ENCODE measurements at places on chromosomes 1 and 21. TPM values are rescaled to one million over a fixed set of nuclear protein-coding genes. Genes with fewer than 3 reads are reported as not detected.
A peak's percentile ranks its signal among the peaks of the same experiment; 100 is the strongest.

DNA sequence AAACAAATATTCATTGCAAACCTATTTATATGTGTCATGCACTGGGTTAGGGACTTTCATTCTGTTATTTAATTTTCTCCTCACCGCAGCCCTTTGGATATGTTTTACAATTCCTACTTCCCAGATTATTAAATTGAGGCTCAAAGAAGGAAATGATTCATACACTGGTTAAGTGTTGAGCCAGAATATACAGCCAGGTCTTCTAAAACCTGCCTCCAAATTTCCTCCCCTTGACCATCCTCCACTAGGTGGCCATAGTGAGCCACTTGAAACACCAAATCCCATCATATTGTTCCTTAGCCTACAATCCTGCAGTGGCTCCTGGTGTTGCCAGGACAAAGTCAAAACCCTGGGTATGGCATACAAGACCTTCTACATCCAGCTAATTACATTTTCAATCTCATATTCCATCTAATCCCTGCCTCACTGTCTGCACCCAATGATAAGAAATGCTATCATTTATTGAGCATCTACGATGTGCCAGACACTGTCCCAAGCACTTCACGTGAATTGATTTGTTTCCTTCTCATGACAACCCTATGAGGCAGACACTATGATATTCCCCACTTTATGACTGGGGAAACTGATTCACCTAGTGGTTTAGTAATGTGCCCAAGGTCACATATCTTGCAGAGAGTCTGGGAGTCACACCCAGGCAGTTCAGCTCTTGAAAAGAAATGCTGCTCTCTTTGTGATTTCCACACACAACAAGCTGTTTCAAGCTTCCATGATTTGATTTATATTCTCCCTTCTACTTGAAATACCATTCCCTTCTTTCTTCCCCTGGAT is 23.6 kb upstream of the KIRREL1 start:
- H3K4me3 ChIP-seq, result peak overlapping the region; percentile 55
- H3K27ac ChIP-seq, result peak overlapping the region; percentile 49
- no peaks in the 10 kb centered on the region for H3K27me3 ChIP-seq
- H3K4me1 ChIP-seq, result peaks cover 28% of the 10 kb centered on the region
- peak; percentile 95 for DNase-seq

GRCh38 chr1:84253891-84254290 is 47.6 kb upstream of the SAMD13 start:
- H3K27me3 ChIP-seq, result no peaks in the 10 kb centered on the region
- no peak overlapping the region for H3K4me3 ChIP-seq
- peaks cover 12% of the 10 kb centered on the region for H3K4me1 ChIP-seq
- peak; percentile 93 for DNase-seq
- H3K27ac ChIP-seq, result peak overlapping the region; percentile 46
- H3K36me3 ChIP-seq, result no peaks in the 10 kb centered on the region

- H3K4me3 ChIP-seq, result no peak overlapping the region
- peaks cover 5% of the 10 kb centered on the region for H3K36me3 ChIP-seq
- H3K27me3 ChIP-seq, result peaks cover 23% of the 10 kb centered on the region
- no peaks in the 10 kb centered on the region for H3K4me1 ChIP-seq
- no peak overlapping the region for H3K27ac ChIP-seq
These were observed 10.8 kb downstream of the ABCA4 start for GRCh38 chr1:94110021-94110761.

DNA sequence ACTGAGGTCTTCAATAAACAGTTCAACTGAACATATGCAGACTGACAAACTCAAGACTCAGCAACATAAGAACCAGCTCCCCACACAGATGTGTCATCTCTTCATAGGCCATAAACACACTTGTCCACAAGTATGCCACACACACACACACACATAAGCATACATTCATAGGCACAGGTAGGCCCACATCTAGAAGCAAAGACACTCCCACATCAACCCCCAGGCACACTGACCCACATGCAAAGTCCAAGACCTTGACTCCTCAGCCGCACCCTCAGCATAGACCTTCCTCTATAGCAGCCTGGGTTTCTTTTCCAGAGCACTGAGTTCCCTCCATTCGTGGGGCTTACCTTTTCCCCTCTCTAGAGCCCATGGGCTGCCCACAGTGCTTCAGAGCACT is 1.4 kb downstream of the LAD1 start:
- peak overlapping the region; percentile 1 for H3K27ac ChIP-seq
- H3K27me3 ChIP-seq, result no peaks in the 10 kb centered on the region
- peaks cover 24% of the 10 kb centered on the region for H3K4me1 ChIP-seq
- peak overlapping the region; percentile 66 for H3K4me3 ChIP-seq
- DNase-seq, result peak; percentile 64
- H3K36me3 ChIP-seq, result no peaks in the 10 kb centered on the region

- H3K4me1 ChIP-seq, result peaks cover 53% of the 10 kb centered on the region
These were observed 79.5 kb downstream of the TNFSF18 start for GRCh38 chr1:172971241-172971640.

- DNase-seq, result peak; percentile 90
- H3K27ac ChIP-seq, result no peak overlapping the region
- peaks cover 10% of the 10 kb centered on the region for H3K4me1 ChIP-seq
- no peaks in the 10 kb centered on the region for H3K27me3 ChIP-seq
- no peak overlapping the region for H3K4me3 ChIP-seq
These were observed 32.1 kb upstream of the KCNE1 start for GRCh38 chr21:34544032-34544496.

GRCh38 chr1:210170220-210170619 is 62.4 kb upstream of the SERTAD4 start:
- DNase-seq, result no peak
- H3K4me1 ChIP-seq, result no peaks in the 10 kb centered on the region
- no peak overlapping the region for H3K27ac ChIP-seq
- no peak overlapping the region for H3K4me3 ChIP-seq
- no peaks in the 10 kb centered on the region for H3K36me3 ChIP-seq
- H3K27me3 ChIP-seq, result peaks cover 42% of the 10 kb centered on the region

GRCh38 chr1:115140442-115141144 is 51.3 kb upstream of the TSPAN2 start:
- H3K27ac ChIP-seq, result no peak overlapping the region
- no peaks in the 10 kb centered on the region for H3K36me3 ChIP-seq
- H3K4me1 ChIP-seq, result peaks cover 22% of the 10 kb centered on the region
- no peak for DNase-seq

DNA sequence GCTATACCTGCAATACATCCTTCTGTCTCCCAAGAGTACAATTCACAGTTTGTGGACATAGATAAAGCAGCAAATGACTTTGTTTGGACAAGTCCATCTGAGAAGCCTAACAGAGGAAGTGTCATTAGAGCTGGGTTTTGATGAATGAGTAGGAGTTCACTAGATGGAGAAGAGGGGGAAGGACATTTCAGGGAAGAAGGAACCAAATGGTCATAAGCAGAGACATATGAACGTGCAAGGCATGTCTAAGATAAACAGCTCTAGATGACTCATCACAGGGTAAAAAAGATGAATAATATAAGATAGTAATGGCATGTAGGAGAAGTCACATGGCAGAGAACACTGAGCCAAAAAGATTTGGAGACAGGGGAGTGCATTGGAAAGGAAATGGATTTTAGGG is 54.5 kb downstream of the HMGB4 start:
- no peaks in the 10 kb centered on the region for H3K4me1 ChIP-seq
- DNase-seq, result no peak
- no peak overlapping the region for H3K27ac ChIP-seq
- H3K27me3 ChIP-seq, result no peaks in the 10 kb centered on the region
- H3K4me3 ChIP-seq, result no peak overlapping the region
- no peaks in the 10 kb centered on the region for H3K36me3 ChIP-seq

Gene POU3F1
- total RNA-seq, result 0.14 TPM

DNA sequence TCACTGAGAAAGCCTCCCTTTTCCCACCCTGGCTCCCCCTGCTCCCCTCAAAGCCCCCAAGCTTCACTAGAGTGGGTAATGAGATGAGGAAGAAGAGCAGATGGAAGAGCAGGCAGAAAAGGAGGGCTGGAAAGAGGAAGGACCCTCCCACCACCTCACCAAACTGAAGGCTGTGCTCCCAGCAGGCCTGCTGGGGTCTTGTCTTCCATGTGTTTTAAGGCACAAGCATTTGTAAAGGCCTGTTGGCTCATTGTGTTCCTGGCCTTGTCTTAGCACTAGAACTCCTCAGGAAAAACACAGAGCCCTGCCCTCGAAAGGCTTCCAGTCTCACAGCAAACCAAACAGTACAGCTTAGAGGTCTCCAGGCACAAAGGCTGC is 51.5 kb downstream of the TOMM20 start:
- H3K27ac ChIP-seq, result no peak overlapping the region
- H3K27me3 ChIP-seq, result no peaks in the 10 kb centered on the region
- no peaks in the 10 kb centered on the region for H3K36me3 ChIP-seq
- H3K4me3 ChIP-seq, result no peak overlapping the region

DNA sequence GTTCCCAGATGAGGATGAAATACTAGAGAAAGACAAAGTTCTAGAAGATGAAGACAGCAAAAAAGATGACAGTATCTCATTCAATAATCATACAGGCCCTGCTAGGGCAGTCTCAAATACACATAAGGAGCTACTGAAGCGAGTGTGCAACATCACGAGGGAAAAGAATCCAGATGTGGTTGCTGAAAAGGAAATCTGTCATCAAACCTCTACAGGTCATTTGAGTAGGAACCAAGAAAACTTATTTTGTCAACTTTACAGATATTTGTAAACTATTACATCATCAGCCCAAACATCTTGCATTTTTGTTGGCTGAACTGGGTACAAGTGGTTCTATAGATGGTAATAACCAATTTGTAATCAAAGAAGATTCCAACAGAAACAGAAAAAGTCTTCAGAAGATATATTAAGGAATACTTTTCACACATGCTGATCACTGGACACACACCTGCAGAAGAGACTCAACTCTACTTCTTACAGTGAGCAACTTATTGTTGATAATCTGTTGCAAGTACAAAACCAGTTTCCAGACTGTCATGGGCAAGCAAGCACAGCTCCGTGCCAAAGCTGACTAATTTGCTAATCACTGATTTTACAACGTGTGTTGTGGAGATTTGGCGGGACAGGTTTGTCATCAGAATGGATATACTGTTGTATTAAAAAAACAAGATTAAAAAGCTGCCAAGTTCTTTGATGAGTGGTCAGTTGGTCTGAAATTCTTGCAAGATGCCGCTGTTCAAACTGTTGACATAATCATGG is 42.1 kb downstream of the TRIM33 start:
- H3K4me3 ChIP-seq, result no peak overlapping the region
- peak; percentile 55 for DNase-seq
- H3K27me3 ChIP-seq, result no peaks in the 10 kb centered on the region
- H3K4me1 ChIP-seq, result peaks cover 28% of the 10 kb centered on the region
- H3K36me3 ChIP-seq, result peaks cover 14% of the 10 kb centered on the region

DNA sequence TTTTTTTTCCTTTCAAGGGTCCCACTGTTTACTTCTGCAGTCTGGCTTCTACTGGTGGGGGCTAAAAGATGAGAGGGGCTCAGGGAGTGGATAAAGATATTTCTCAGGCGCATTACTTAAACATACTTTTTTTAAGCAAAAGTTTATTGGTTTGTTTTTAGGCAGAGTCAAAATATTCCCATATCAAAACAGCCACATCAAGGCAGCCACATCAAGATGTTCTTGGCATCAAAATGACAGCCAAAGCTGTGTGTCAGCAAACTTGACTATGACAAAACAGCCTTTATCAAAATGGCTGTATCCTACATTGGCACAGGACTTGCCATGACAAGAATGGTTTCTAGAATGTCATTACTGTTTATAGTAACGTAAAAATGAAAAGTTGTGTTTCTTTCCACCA is 22.1 kb upstream of the RASAL2 start:
- no peaks in the 10 kb centered on the region for H3K4me1 ChIP-seq
- no peaks in the 10 kb centered on the region for H3K36me3 ChIP-seq
- no peak overlapping the region for H3K4me3 ChIP-seq
- H3K27me3 ChIP-seq, result no peaks in the 10 kb centered on the region
- no peak for DNase-seq
- no peak overlapping the region for H3K27ac ChIP-seq

Gene SNRPE
- 423 TPM for total RNA-seq

DNA sequence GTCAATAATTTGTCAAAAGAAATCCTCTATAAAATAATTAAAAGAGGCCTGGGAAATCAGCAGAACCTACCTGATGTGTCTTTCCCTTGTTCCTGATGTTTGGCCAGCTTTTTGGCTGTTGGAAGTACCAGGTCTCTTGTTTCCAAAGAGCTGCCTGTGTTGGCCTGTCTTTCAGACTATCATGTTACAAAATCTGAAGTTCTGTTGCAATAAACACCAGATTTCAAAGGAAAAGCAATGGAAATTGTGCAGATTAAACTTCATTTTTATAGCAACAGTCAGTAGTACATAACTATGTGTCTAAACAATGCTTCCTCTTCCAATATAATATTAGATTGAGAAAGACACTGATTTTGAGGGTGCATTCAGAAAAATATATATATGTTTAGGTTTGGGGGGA is 647.2 kb upstream of the CXADR start:
- H3K36me3 ChIP-seq, result no peaks in the 10 kb centered on the region
- peak; percentile 24 for DNase-seq
- no peak overlapping the region for H3K27ac ChIP-seq

Gene OR2T11
- not detected for total RNA-seq

DNA sequence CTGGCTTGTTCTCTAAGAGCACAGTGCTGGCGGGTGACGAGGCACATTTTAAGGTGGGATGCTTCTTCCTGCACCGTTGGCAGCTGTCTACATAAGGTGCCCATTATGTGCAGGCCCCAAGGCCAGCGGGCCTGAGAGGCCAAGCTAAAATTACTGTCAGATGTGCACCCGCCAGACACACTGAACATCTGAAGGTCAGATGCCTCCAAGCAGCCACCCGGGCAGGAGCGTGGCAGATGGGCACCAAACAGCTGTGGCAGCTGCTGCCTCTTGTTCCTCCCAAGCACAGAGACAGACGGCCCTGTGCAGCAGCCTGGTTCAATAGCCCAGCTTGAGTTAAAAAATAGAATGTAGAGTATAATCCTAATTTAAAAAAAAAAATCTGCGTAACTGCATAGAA is 211.9 kb upstream of the EDN2 start:
- H3K27me3 ChIP-seq, result no peaks in the 10 kb centered on the region
- no peak overlapping the region for H3K4me3 ChIP-seq
- no peaks in the 10 kb centered on the region for H3K4me1 ChIP-seq
- no peak for DNase-seq
- no peaks in the 10 kb centered on the region for H3K36me3 ChIP-seq
- no peak overlapping the region for H3K27ac ChIP-seq

DNA sequence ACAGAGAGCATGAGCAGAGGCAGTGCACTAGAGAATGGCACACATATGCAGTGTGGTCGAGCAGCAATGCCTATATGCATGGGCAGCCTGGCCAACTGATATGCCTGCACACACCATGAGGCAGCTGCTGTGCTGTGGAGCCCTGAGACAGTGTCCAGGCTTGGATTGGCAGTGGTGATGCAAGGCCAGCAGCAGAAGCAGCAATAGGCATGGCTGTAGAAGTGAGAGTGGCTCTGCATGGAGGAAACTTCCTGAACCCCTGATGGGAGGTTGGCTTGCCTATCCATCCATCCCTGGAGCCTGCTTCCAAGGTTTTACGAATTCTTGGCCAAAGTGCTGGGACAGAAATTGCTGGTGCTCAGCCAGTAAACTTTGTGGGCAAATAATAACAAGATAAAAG is 89.7 kb downstream of the DIRAS3 start:
- no peaks in the 10 kb centered on the region for H3K4me1 ChIP-seq
- H3K27me3 ChIP-seq, result no peaks in the 10 kb centered on the region
- no peaks in the 10 kb centered on the region for H3K36me3 ChIP-seq

Gene SPRR4
- not detected for total RNA-seq

Gene LIN28A
- total RNA-seq, result not detected

Measured in MCF 10A (cell line).